ENCODE measurements at places on chromosomes 4 and X.

DNA sequence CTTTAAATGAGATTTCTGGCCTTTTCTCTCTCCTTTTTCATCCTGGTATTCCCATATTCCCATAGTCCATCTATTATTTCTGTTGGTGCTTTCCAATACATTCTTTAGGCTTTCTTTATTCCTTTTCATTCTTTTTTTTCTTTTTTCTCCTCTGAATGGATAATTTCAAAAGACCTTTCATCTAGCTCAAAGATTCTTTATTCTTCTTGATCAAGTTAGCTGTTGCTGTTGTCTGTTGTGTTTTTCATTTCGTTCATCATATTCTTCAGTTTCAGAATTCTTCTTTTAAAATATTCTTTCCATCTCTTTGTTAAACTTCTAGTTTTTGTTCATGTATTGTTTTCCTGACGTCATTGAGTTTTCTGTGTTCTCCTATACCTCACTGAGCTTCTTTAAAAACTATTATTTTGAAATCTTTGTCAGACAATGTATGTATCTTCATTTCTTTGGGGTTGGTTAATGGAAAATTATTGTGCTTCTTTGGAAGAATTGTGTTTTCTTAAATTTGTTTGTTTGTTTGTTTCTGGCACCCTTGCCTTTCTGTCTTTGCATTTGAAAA lies 30.2 kb downstream of the STK32B start:
- no peak for DNase-seq

- no peak for DNase-seq
Measured at GRCh38 chr4:178136736-178137345, 694.6 kb upstream of the AGA start.

DNA sequence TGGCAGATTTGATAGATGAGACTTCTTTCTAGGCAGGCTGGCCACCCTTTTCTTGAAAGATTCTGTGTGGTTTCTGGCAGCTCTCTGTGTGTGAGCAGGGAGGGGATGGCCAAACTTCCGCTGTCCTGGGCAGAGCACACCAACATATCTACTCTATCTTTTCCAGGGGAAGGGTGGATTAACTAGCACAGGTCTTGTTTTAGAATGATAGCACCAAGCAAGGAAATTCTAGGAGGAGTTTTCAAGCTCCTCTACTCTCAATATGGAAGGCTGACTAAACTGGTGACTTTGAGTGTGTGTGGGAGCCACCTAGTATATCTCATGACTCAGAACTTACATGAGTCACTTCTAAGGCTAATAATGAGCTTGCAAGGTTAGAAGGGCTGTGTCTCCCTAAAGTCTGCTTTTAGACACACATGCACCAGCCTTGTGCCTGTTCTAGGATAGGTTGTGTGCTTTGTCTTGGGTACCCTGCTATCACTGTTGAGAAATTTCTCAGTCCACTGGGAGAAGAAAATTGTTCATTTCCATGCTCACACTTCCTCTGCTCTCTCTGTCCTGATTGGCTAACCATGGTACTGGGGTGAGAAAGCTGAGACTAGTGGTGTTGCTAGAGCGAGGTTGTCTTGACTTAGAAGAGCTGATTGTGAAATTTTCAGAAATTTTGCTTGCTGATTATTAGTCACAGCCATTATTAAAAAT lies 72.9 kb downstream of the YIPF6 start:
- no peak for DNase-seq

DNA sequence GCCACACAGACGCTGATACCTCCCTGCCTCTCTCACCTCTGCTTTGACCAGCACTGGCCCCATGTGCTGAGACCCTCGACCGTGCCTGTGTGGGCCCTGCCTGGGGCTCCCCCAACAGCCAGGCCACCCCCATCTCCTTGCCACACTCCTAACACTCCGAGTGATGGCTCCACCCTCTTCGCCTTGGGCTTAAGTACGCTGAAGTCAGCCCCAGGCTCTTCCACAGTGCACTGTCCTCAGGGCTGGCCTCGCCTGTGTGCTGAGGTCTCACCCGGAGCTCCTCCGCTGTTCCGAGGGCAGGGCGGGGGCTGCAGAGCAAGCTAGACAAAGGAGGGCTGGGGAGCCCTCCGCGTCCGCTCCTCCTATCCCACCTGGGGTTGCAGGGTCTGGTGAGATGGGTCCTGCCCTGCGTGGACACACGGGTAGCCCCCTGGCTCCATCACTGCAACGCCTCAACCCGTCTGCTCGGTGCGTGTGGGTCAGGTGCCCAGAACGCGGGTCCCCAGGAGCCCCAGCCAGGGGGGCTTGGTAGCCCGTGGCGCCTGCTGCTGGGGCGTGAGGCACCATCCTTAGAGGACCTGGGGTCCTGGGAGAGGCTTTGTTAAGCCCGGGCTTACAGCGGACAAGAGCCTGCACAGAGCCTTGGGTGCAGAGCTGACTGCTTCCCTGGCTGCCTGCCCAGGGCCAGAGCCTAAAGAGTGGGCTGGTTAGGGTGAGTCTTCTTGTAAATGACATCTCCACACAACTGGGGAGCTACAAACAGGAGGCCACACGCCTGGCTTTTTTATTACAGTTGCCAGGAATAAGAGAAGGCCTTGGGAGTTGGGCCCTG lies 42.6 kb upstream of the NKX1-1 start:
- DNase-seq = no peak

DNA sequence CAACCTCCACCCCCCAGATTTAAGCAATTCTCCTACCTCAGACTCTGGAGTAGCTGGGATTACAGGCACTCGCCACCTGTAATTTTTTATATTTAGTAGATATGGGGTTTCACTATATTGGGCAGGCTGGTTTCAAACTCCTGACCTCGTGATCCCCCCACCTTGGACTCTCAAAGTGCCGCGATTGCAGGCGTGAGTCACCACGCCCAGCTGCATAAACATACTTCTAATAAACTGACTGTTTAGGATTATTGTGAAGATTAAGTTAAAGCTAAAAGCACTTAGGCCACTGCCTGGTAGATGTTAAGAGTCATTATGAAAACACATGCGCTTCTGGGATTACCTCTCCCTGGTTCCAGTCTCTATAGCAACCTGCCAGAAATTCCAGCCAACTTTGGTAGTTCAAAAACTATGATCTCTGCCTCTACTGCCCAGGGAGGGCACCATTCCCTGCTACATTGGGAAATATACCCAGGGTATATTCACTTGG lies 30.2 kb upstream of the GRIA3 start:
- no peak for DNase-seq

- DNase-seq = no peak
Measured at GRCh38 chrX:40098264-40099054, 701 bp upstream of the BCOR start.

DNA sequence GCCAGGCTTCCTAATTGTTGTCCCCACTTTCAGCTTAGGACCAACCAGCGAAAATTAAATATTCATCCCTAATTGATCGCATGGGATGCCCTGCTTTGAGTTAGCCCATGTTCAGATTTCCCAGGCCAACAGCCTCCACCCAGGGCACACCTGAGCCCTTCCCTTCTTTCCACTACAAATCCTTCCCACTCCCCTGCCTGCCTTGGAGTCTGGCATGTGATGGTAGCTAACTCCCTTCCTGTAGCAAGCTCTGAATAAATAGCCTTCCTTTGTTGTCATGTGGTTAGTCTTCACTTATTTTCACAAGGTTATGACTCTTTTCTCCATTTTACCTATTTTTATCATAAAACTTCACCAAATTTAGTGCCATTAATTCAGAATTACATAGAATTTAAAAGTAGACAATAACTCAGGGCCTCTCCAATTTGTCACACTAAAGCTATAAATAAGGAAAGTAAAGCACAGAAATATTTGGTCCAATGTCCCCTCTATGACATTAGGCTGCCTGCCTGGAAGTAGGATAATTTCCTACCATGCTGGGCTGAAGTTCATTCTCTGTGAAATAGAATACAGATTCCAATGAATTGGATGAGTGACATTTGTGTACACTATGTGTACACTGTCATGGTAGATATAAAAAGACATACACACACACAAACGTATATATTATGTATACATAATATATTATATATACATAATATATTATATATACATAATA lies 166.4 kb upstream of the CPEB2 start:
- DNase-seq = no peak

DNA sequence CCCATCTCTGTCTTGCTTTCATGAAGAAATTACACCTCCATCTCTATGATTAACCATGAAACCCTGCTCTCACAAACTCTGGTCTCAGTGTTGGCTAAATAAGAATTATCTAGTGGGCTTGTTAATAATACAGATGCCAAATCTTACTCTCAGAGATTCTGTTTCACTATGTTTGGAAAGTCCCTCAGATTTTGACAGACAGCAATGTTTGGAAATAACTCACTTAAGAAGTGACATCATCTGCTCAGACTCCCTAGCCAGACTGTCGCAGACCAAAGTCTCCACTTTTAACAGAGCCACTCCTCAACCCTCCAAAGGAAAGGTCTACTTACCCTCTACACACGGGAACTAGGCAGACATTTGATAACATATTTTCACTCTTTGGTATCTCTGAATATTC lies 328.5 kb upstream of the FGF16 start:
- no peak for DNase-seq

GRCh38 chr4:106677213-106677612 lies 308.6 kb upstream of the GIMD1 start:
- no peak for DNase-seq

Data from stimulated activated CD4-positive, alpha-beta T cell treated with anti-CD3 and anti-CD28 coated beads, Interleukin-1b, Interleukin-23, amount 100 ng/mL, for 1 hour (primary cell).